ENCODE measurements at places on chromosomes 7 and 10. TPM values are rescaled to one million over a fixed set of nuclear protein-coding genes. Genes with fewer than 3 reads are reported as not detected.

- H3K4me3 ChIP-seq, result no peak overlapping the region
- no peaks in the 10 kb centered on the region for H3K27me3 ChIP-seq
- H3K27ac ChIP-seq, result no peak overlapping the region
- H3K36me3 ChIP-seq, result no peaks in the 10 kb centered on the region
- no peaks in the 10 kb centered on the region for H3K4me1 ChIP-seq
- no peak for DNase-seq
Measured at GRCh38 chr10:96073722-96074121, 30.3 kb downstream of the CCNJ start.

KCTD7 gene
- 11.6 TPM for total RNA-seq

DNA sequence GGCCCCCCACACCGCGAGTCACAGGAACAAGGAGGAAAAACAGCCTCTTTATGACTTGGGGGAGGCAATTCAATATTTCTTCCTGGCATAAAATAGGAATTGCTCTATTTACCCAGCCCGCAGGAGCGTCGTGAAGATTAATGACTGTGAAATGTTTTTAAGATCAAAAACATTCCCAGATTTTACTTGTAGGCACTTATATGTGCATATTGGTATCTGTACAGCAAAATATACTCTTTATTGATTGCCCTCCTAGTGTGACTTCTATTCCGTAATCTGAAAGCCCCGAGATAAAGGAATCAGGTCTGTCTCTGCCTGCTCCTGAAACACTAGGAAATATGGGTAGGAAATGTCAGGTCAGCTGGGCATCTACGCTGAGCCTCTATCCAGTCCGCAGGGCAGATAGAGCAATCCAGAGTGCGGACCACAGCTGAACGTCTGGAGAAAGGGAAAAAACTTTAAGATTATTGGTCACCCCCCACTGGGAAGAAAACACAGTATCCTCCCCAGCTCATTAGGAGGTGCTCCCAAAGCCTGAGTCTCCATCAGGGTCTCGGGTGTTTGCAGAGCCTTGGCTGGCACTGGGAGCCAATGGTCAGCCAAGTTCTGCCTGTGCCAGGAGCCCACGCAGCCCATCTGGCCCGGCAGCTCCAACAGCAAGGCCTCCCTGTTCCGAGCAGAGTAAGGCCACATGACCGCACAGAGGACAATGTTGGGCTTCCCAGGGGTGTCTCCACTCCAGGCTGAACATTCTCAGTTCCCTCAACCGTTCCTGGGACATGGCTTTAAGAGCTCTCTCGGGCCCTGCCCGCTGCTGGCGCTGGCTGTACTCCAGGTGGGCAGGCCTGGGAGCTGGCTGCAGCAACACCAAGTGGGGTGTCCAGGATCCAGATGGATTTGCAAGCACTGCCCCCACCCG is 7.7 kb downstream of the CTBP2 start:
- H3K36me3 ChIP-seq, result no peaks in the 10 kb centered on the region
- no peak overlapping the region for H3K27ac ChIP-seq
- no peaks in the 10 kb centered on the region for H3K4me1 ChIP-seq

GRCh38 chr7:95101422-95101821 is 194.0 kb downstream of the PPP1R9A start:
- H3K4me1 ChIP-seq, result no peaks in the 10 kb centered on the region
- no peaks in the 10 kb centered on the region for H3K36me3 ChIP-seq

GRCh38 chr10:129853562-129853903 is 110.5 kb downstream of the EBF3 start:
- H3K4me1 ChIP-seq, result no peaks in the 10 kb centered on the region
- DNase-seq, result no peak
- no peak overlapping the region for H3K27ac ChIP-seq
- no peaks in the 10 kb centered on the region for H3K27me3 ChIP-seq
- H3K4me3 ChIP-seq, result no peak overlapping the region

Data from CD8-positive, alpha-beta memory T cell (primary cell).